ENCODE measurements at places on chromosomes 16 and 17.

DNA sequence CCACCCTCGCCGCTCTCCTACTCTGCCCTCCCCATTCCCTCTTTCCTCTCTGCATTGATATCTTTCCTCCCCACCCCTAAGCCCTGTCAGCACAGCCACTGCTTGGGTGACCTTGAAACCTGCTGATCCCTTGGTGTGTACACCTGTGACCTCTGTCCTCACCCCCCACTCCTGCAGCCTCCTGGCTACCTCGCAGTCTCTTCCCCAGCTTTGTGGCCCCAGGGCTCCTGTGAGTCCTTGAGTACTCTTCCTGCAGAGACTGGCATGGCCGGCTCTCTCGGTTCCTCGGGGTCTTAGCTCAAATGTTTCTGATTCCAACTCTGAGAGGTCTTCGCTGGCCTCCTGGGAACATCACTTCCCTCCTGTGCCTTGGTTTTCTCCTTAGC is 31.7 kb downstream of the ADCY7 start:
- no peak for DNase-seq

- no peak for DNase-seq
Measured at GRCh38 chr17:44187131-44187899, 543 bp downstream of the TMUB2 start.

- DNase-seq, result no peak
Measured at GRCh38 chr17:47730681-47731080, 2.4 kb upstream of the TBX21 start.

DNA sequence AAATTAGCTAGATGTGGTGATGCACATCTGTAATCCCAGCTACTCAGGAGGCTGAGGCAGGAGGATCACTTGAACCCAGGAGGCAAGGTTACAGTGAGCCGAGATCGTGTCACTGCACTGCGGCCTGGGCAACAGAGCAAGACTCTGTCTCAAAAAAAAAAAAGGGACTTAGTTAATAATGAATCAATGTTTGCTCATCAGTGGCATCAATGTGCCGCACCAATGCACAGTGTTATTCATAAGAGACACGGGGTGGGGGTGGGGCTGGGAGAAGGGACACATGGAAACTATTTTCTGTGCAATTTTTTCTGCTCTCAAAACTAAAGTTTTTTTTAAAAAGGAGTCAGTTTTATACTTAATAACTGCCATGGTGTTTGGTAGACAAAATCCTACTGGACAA is 6.8 kb upstream of the ATP2C2 start:
- DNase-seq, result no peak

- peak; percentile 36 for DNase-seq
Measured at GRCh38 chr17:51298508-51299371, 38.4 kb downstream of the UTP18 start.

GRCh38 chr17:5468075-5468473 is 708 bp downstream of the DHX33 start:
- no peak for DNase-seq

DNA sequence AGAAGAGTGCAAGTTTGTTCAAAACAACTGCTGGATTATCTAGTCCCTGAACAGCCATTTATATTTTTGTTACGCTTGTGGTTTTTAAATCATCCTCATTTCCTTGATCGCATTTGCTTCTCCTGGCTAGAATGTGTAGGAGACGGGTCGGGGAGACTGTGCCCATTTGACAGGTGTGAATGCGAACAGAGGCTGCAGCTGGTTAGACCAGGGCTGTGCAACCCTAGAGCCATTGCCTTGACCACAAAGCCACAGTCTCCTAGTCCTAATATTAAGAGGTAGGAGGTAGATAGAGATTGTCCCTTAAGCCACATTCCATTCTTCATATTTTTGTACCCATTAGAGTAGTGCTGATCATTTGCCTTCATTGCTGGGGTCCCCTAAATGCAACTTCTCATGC is 639.1 kb downstream of the WWOX start:
- no peak for DNase-seq

DNA sequence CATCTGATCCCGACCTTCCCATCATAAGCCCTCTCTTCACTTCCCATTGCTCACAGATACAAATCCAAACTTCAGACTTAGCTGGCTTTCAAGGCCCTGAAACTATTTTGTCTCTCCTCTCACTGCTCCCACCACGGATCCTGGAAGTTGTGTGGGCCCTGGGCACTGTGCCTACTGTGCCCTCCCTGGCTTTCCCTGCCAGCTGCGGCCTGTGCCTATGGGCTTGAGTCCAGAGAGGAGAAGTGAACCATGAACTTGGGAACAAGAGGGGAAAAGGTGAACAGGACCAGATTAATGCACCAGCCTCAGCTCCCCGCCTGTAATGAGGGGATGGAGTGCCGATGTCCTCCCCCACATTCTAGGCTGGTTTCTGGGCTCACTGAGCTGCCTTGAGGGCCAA is 18.9 kb upstream of the KCNJ12 start:
- no peak for DNase-seq

- DNase-seq, result no peak
Measured at GRCh38 chr16:88103581-88104188, 152.5 kb downstream of the BANP start.

GRCh38 chr17:32349503-32349853 is 479 bp upstream of the ZNF207 start:
- DNase-seq, result no peak

GRCh38 chr17:66491213-66491612 is 188.8 kb downstream of the PRKCA start:
- DNase-seq, result no peak

DNA sequence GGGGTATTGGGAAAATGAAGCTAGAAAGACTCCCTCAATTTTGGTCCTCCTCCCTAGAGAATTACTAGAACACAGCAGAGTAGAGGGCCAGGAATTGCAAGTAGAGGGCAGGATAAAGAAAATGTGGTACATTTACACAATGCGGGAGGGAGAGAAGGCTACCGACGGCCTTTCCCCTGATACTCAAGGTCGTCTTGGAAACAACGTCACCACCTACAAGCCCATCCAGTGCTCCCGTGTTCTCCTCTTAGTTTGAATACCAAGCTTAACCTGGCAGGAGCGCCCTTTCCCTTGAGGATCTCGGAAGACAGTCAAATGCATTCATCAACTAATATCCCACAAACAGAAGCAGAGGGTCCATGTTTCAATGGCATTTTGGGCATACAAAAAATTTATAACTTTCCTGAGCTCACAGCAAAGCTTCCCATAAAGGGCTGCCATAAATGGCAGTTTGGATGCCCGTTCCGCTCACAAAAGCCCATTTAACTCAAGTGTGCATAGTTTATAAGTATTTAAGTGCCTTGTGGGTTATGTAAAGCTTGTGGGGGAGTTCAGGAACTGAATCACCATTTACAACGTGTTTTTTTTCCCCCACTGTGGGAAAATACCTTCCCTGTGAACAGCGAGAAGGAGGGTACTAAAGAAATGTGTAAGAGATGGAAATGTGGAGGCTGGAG is 414.6 kb downstream of the SLC39A11 start:
- no peak for DNase-seq

GRCh38 chr16:3074860-3075522 is 9.6 kb downstream of the IL32 start:
- DNase-seq, result no peak

- no peak for DNase-seq
Measured at GRCh38 chr16:4604401-4604800, 10.3 kb downstream of the UBALD1 start.

GRCh38 chr16:88721815-88722755 is 15.8 kb downstream of the CTU2 start:
- DNase-seq, result no peak

- DNase-seq, result no peak
Measured at GRCh38 chr17:14061666-14062560, 7.4 kb upstream of the COX10 start.

GRCh38 chr17:11324846-11325420 is 83.9 kb downstream of the SHISA6 start:
- no peak for DNase-seq

DNA sequence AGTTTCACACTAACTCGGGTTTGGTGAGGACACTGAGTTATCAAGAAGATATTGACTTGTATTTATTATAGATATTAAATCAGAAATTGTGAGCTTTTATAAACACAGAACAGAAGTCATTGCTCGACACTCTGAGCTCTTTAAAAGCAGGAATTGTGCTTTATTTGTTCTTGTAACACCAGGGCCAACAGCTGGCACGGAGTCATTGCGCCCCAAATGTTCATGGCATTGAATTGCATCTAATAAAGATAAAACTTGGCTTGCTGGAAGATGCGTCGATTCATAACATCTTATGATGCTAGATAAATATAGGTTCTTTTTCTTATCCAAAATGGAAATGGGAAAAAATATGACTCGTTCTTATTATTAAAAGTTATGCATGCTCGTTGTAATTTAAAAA is 11.8 kb upstream of the MLYCD start:
- no peak for DNase-seq

DNA sequence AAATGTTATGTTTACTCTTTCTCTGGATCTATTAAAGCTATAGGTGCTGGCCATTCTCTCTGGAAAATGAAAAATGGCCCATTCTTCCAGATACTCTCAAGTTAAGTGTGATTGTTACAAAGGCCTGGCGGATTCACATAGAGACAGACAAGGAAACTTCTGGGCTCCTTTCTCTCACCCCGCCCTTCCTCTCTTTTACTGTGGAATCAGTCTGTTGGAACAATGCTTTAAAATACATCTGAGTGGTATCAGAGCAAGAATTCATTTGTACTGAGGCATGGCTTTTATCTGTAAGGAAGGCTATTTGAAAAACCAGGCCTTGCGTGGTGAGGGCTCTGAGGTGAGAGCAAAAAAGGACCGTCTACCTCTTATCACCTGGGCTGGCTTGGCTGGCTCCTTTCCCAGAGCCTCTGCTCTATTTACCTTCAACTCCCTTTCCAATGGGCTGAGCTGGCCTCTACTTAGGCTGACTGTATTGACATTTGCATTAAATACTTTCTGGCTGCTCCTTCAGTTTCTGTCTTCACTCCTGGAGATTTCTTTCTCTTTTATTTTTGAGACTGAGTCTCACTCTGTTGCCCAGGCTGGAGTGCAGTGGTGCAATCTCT is 274.0 kb downstream of the PHKB start:
- DNase-seq, result no peak

GRCh38 chr17:885971-886571 is 93.5 kb downstream of the NXN start:
- no peak for DNase-seq

- no peak for DNase-seq
Measured at GRCh38 chr17:4204710-4205173, 59.0 kb downstream of the ANKFY1 start.

- DNase-seq, result no peak
Measured at GRCh38 chr17:64964796-64965195, 45.5 kb upstream of the LRRC37A3 start.

- DNase-seq, result no peak
Measured at GRCh38 chr17:70292366-70292765, 123.0 kb downstream of the KCNJ2 start.

GRCh38 chr17:64145375-64145750 is 15.4 kb upstream of the ERN1 start:
- no peak for DNase-seq

GRCh38 chr16:12569061-12569460 is 234.6 kb downstream of the CPPED1 start:
- no peak for DNase-seq

DNA sequence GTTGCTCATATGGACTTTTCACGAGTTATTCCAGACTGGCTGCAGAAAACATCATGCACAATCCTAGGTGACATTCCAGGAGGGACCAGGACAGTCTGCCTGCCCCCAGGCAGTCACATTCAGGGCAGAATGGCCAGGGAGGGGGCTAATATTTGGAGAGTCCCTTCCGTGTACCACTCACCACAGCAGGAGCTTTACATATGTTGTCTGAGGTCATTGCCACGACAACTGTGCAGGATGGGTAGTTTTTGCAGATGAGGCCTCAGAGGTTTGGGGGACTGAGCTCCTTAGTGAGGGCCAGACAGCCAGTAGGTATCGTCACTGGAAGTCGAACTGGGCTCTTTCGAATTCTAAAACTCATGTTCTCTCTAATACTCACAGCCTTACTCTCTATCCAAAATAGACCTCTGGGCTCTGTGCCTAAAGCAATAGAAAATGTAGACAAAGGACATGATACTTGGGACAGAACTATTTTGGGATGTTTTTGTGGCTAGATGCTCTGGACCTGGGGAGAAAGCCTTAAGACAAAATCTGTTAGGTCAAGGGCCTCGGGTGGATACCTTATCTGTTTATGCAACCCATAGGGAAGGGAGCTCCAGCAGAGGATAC is 338.5 kb downstream of the MAF start:
- no peak for DNase-seq

GRCh38 chr17:58615768-58616659 is 75.8 kb downstream of the TEX14 start:
- no peak for DNase-seq

DNA sequence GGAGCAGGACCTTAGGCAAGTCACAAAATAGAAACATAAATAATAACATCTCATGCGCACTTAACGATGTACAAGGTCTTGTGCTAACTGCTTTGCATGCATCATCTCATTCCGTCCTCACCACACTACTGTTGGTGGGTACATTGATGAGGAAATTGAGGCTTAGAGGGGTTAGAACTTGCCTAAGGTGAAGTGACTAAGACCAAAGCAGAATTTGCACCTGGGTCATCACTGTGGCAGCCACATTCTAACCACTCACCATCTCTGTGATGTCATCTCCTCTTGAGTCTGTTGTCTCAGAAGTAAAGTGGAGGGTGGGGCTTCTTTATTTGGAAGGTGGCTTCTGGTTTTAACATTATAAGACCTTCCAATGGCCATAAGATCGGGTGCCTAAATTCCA is 20.4 kb upstream of the TRIM25 start:
- no peak for DNase-seq

All from left renal pelvis (tissue), 4 donors.